ENCODE measurements at places on chromosomes 6 and 20.
A peak's percentile ranks its signal among the peaks of the same experiment; 100 is the strongest.

- DNase-seq, result no peak
Measured at GRCh38 chr20:24662752-24663365, 193.4 kb downstream of the SYNDIG1 start.

DNA sequence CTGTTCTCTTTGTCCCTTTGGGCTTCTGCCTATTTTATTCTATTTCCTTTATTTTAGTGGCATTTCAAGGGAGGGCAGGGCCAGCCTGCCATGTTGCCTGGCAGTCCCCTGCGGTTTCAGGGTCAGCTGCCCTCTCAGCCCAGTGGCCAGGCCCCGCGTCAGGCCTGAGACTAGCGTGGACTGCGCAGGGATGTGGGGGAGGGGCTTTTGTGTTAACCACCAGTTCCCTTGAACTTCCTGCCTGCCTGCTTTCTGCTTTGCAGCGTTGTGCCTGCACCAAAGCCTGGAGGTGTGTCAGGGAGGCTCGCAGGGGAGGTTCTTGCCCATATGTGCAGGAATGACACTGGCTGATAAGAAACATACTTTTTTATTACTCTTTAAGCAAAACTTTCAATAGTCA lies 157.6 kb downstream of the SLC35B3 start:
- DNase-seq, result no peak

GRCh38 chr6:57324538-57324937 lies 7.1 kb downstream of the PRIM2 start:
- DNase-seq, result no peak

DNA sequence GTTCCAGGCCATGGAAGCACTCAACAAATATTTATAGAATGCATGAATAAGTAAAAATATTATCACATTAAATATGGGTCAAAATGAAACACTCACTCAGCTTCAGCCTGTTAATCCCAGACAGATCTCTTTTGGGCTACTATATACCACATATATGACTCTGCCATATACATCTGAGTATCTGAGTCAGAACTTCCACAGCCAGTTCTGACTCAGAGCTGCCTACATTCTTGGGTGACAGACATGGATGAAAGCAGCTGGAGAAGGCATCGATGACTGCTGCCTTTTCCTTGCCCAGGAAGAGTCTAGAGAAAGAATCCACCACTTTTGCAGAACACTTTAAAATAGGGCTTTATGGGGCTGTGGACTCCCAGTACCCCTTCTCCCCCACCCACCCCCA lies 11.5 kb upstream of the PDYN start:
- DNase-seq, result no peak

DNA sequence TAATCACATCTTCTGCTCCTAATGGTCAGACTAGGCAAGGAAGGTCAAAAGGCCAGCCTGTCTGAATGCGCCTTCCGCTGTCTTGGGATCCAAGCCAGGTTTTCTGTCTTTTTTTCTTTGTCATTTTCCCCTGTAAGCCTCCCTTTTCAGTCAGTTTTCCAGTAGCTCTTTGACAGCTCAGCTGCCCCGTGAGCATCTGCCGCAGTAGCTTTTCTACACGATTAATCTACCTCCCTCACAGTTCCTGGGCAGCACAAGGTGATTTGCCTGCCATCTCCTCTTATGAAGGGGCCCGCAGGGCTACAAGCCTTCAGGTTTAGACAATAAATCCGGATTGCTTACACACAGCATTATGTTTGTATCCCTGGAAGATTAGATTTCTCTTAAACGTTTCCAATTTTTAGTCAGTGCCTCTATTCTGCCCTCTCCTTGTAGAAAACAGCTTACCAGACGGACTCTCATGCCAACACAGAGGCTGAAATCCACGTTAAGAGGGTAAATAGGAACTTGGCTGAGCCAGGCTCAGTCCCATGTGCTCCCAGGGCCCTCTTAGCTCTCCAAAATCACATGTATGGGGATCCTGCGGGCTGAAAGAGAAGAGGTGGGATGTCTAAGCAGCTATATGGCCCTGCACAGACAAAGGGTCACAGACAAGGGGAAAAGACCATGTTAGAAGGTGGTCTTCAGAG lies 77.2 kb downstream of the LY86 start:
- DNase-seq, result no peak

GRCh38 chr6:168599769-168600330 lies 158.9 kb downstream of the SMOC2 start:
- DNase-seq, result no peak

DNA sequence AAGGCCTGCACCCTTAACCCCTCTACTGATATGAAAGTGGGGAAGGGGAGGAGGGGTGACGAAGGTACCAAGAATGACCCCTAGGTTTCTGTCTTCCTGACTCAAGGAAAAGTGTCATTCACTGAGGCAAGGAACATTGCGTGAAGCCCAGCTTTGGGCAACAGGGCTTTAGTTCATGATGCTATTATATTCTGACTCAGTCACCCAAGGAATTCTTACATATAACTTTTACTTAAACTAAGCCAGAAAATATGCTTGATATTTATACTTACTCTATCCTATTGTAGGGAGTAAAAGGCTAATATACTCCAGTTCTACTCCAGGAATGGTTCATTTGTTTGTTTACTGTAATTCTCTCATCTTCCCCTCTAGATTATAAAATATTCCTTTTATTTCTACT lies 60.5 kb downstream of the DOP1A start:
- DNase-seq, result no peak

DNA sequence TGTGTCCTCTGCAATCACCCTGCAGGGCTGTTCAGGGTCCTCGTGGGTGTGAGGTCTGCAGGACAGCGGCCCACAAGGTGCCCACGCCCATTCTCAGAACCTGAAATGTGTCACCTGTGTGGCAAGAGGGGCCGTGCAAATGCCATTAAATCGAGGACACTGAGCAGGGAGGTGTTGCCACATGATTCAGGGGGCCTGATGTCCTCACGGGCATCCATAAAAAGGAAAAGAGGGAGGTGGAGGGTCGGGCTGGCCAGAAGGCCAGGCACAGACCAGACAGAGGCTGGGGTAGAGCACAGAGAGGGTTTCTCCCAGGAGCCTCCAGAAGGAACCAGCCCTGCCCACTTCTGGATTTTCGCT lies 239.6 kb downstream of the ERMARD start:
- DNase-seq, result no peak

DNA sequence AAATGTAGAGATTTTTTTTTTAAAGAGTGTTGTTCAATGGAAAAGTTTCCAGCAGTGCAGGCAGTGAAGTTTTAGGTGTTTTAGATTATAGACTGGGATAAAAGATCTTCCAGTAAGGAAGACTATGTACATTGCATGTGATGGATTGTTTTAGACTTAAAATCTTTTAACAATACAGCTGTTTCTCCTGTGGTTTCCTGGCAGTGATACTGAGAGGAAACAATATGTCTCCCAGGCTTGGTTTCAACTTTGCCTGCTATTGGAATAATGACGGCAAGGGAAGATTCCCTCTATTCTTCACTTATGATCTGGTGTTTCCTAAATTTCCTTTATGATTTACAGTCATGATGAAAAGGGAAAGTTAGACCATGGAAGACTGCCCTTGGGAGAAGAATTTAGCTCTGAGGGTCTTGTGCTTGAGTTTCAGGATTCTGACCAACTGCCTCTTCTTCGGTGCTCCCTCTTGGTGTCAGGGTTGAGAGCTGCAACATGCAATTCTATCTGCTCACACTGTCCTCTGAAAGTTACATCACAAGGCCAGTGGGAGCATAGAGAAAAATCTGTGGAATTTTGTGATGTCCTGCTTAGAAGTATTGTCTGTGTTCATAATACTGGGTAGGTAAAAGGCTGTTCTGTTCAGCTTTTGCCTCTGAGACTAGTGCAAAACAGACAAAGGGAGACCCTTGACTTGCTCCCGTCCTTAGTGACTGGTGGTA lies 262.8 kb upstream of the MAN1A1 start:
- no peak for DNase-seq

- no peak for DNase-seq
Measured at GRCh38 chr20:17856024-17856564, 112.5 kb downstream of the SNX5 start.

- no peak for DNase-seq
Measured at GRCh38 chr6:79134699-79135474, 56.8 kb upstream of the PHIP start.

DNA sequence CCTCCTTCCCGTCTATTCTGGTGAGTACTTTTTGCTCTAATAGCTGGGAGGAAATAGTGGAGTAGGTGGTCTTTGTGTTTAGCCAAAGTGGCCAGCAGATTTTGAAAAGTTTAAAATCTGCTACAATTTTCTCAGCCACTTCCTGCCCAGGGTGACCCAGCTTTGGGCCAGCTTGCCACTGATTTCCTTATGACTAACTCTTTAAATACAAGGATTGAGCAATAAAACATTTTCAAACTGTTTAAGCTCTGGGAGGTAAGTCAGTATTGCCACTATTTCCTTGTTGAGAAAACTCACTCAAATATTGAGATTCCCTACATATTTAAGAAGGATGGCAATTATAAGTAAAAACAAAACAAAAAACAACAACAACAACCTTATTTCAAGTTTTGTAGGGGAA lies 54.5 kb downstream of the TRMT11 start:
- no peak for DNase-seq

GRCh38 chr20:3923818-3924217 lies 34.6 kb downstream of the PANK2 start:
- DNase-seq, result no peak

- DNase-seq, result no peak
Measured at GRCh38 chr6:105178636-105179035, 1.2 kb downstream of the POPDC3 start.

GRCh38 chr20:53712212-53712977 lies 118.8 kb upstream of the ZNF217 start:
- DNase-seq, result no peak

DNA sequence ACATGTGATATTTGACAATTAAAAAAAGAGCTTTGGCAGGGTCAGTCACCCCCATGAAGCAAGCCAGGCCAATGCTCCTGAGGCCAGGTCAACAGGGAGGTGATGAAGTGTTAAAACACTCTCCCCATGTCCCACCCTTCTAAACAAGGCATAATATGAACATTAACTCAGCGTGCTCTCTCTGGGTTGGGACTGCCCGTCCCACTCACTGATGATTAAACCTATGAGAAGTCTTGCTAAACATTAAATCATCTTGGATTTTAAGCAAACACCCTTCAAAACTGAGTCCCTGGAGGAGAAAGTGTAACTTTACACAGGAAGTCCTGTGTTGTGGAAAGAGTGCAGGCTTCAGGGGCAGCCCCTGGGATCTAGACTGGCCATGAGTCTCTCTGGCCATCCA lies 558.5 kb downstream of the CD83 start:
- no peak for DNase-seq

DNA sequence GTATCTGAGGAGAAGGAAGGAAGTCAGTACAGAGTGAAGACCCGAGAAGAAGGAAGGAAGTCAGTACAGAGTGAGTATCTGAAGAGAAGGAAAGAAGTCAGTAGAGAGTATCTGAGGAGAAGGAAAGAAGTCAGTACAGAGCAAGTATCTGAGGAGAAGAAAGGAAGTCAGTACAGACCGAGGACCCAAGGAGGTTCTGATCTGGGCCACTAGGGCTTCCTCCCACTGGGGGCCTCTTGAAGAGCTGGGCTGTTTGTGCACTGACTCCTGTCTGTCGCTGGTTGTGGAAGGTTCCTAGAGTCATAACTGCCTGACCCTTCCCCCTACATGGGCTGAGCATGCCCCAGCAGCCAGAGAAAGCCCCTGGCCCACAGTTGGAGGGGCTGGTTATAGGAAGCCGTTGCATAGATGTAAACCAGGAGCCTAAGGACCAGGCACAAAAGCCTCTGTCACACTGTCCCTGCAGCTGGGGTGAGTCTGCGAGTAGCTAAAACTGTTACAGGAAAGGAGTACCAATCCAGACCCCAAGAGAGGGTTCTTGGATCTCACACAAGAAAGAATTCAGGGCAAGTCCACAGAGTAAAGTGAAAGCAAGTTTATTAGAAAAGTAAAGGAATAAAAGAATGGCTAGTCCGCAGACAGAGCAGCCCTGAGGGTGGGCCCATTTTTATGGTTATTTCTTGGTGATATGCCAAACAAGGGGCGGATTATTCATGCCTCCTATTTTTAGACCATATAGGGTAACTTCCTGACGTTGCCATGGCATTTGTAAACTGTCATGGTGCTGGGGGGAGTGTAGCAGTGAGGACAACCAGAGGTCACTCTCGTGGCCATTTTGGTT lies 395.9 kb downstream of the PREX1 start:
- DNase-seq, result no peak

DNA sequence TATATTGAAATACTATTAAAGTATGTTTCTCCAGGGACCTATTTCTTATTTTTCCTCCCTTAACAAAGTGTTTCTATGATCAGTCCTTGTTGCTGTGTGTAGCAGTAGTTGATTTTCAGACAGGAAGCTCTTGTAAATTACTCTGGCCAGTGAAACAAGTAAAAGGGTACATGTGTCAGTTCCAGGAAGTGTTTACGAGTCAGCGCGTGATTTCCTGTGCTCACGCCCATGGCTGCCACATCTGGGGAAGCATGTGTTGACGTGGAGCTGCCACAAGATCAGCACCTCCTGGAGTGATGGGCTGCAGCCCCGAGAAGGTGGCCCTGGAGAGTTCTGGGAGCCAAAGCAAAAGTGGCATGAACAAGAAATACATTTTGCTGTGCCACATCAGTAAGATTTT lies 38.6 kb upstream of the GGTLC1 start:
- DNase-seq, result peak; percentile 34

DNA sequence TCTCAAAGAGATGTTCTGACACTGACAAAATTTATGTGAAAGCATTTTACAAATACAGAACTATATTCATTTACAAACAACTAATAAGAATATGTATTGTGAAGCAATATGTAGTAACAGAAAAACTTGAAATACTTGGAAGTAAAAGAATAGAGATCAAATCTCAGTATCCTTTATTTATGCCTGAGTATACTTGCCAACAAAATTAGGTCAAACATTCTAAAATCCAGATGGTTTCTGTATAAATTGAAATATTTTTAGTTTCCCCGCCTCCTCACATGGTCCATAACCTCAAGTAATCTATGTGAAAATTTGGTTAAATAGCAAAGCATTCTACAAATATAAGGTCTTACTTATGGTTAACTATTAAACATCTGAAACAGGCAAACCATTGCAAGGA lies 545.4 kb downstream of the EYS start:
- no peak for DNase-seq

DNA sequence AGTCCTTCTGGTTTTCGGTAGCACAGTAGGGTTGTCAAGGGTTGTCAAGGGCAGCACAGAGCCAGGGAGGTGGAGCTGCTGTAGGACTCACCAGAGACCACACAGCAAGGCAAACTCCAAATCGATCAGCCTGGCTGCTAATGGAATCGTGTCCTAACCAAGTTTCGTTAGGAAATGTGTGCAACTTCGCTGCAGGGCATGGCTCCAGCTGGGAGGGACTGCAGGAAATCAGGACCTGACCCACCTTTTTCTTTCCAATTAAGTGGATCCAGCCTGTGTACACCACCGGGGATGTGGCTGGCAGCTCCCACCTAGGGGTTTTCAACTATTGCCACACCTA lies 251.7 kb upstream of the QKI start:
- DNase-seq, result no peak
